NCI-H1930 (cell line): ENCODE measurements at places on chromosomes 11 and 22.

- no peak for DNase-seq
Observed at GRCh38 chr22:50563413-50564160, 868 bp upstream of the SYCE3 start.

GRCh38 chr22:27086080-27087044 lies 429.0 kb downstream of the MIAT start:
- no peak for DNase-seq

- DNase-seq: no peak
Observed at GRCh38 chr22:29607426-29607825, 4.0 kb downstream of the NF2 start.

DNA sequence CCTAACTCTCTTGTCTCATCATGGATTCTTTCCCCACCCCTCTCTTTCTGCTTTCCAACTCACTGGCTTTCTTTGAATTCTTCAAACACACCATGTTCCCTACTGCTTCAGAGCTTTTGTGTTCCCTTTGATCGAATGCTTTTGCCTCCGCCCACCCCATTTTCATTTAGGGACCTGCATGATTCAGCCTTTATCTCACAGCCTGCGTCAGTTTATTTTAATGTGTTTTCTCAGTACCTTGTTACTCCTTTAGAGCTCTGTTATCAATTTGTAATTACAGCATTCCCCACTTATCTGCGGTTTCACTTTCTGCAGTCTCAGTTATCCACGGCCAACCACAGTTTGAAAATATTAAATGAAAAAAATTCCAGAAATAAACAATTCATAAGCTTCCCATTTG lies 451.3 kb downstream of the METTL15 start:
- no peak for DNase-seq

DNA sequence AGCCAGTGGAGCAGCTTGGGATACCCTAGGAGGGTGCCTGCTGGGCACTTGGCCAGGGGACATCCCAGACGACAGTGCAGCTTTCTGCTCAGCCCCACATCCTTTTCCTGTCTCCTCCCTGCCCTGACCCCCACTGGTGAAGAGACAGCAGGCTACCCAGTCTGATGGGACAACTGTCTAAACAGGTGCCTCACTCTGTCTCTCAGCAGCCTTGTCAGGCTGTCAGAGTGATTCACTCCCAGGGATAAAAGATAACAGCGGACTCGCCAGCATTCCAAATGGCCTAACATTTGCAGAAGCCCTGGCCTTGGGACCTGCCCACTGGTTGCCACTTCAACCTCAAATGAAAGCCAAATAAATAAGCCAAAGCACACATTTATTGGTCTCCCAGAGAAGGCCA lies 318.6 kb upstream of the PLET1 start:
- DNase-seq: no peak

GRCh38 chr11:97621282-97621681 lies 1231.5 kb downstream of the JRKL start:
- no peak for DNase-seq

GRCh38 chr11:75024764-75025211 lies 36.1 kb downstream of the NEU3 start:
- no peak for DNase-seq

DNA sequence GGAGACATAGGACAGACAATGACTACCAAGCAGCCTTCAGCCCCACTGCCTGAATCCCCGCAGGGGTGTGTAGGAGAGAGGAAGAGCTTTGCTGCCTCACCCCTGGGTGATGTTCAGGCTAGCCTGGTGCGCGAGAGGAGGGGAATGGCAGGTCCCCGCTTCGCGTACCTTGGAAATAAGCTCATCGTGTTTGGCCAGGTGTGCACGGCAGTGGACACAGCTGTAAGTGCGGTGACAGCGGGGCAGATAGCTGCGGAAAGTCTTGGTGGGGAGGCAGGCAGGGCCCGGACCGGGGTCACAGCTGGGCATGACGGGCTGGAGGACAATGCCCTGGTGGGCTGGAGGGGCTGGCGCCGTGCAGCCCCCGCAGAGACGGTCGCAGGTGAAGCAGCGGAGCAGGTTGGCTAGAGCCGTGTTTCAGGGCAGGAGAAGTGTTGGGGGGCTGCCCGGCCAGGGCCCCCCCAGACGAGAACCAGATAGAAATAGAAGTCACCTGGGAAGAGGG lies 2.9 kb downstream of the YPEL4 start:
- no peak for DNase-seq

DNA sequence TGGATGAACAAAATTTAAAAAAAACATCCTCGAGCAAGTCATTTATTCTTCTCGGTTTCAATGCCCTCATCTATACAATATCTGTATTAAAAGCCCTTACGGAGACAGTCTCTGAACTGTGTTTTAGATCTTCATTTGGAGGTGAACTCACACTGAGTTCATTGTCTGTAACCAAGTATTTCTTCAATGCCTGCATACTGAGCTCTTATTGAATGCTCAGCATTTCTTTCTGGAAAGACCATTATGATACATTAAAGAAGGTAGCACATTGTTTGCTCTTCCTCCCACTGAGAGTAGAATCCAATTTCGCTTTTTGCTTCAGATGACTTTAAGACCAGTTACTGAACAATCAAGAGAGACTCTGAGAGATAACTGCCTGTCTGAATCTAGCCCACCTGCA lies 1.7 kb upstream of the ANO3 start:
- no peak for DNase-seq

- DNase-seq: no peak
Observed at GRCh38 chr11:8760896-8761295, 78.3 kb downstream of the RPL27A start.

DNA sequence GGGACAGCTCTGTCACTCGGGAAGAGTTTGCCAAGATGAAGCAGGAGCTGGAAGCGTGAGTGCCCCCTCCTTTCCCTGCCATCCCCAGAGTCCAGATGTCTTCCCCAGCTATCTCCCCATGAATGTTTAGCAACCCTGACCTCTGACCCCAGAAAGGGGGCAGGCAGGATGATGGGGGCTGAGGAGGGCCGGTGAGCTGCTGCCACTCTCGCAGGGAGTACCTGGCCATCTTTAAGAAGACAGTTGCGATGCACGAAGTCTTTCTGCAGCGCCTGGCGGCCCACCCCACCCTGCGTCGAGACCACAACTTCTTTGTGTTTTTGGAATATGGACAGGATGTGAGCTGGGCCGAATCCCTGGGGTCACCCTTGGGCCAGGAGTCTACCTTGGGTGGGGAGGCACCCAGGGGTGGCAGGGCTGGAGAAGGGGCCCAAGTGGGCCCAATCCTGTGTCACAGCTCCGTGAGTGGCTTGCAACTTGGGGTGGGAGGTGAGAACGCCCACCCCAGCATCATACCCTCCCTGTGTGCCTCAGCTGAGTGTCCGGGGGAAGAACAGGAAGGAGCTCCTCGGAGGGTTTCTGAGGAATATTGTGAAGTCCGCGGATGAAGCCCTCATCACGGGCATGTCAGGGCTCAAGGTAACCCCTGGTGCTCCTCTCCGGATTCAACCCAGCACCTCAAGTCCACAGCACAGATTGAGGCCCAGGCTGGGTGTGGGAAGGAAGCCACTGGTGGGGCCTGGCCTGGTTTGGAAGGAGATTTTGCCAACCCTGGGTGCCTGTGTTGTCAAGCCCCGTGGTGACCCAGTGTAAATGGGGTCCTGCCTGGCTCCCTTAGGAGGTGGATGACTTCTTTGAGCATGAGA lies 7.5 kb downstream of the CFL1 start:
- DNase-seq: no peak

- DNase-seq: no peak
Observed at GRCh38 chr11:65102142-65103095, 6.4 kb downstream of the VPS51 start.

DNA sequence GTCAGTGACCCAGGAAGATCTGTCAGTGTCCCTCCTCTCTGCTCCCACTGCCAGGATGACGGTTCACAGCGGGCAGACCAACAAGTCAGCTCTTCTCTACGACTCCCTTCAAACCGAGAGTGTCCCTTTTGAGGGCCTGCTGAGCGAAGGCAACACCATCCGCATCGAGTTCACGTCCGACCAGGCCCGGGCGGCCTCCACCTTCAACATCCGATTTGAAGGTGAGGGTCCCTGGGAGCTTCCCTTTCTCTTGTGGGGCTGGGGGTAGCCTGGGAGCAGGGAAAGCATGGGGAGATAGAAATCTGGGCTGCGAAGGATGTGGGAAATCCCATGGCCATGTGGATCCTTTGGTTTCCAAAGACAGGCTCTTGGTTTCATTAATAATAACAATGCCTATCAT lies 118.4 kb upstream of the ASPHD2 start:
- DNase-seq: no peak

- DNase-seq: no peak
Observed at GRCh38 chr11:65778431-65778900, 2.3 kb downstream of the AP5B1 start.

DNA sequence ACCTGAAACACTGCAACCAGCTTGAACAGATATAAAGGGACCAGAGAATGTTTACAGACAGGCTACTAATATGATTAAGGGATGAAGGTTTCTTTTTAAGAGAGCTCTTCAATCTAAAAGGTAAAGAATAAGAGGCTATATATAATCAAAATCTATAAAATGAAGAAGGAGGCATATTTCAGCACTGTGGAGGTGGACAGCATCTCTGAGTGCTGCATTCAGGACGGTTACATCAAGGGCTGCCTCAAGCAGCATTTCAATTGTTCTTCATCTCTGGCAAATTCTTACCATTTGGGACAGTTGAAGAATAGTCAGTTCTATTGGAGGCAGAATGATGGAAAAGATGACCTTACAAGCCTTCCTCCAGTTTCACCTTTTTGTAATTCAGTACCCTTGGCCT lies 139.6 kb upstream of the LMO1 start:
- DNase-seq: no peak

GRCh38 chr11:5476186-5476819 lies 12.2 kb upstream of the OR52D1 start:
- peak; percentile 42 for DNase-seq
